ENCODE measurements at places on chromosomes 11 and 22.

- DNase-seq: no peak
Observed at GRCh38 chr22:24138649-24139420, 42.5 kb upstream of the SUSD2 start.

DNA sequence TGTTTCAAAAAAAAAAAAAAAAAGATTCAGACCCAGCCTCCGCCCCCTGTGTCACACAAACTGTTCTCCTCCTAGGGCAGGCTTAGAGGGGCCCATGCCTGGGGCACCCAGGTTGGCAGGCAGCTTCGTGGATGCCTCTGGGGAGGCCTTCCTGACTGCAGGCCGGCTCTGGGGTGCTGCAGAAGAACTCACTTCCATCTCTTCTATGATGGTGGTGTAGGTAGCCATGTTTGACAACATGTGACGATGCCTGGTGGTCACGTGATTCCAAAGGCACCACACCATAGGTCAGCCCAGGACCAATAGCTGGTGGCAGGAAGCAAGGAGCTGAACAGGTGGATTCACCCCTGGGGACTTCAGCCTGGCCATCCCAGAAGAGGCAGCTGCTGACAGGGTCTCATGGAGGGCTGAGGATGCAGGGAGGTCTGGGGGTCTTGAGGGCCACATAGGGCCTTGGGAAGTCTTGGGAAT is 24.1 kb upstream of the CELSR1 start:
- DNase-seq: no peak

DNA sequence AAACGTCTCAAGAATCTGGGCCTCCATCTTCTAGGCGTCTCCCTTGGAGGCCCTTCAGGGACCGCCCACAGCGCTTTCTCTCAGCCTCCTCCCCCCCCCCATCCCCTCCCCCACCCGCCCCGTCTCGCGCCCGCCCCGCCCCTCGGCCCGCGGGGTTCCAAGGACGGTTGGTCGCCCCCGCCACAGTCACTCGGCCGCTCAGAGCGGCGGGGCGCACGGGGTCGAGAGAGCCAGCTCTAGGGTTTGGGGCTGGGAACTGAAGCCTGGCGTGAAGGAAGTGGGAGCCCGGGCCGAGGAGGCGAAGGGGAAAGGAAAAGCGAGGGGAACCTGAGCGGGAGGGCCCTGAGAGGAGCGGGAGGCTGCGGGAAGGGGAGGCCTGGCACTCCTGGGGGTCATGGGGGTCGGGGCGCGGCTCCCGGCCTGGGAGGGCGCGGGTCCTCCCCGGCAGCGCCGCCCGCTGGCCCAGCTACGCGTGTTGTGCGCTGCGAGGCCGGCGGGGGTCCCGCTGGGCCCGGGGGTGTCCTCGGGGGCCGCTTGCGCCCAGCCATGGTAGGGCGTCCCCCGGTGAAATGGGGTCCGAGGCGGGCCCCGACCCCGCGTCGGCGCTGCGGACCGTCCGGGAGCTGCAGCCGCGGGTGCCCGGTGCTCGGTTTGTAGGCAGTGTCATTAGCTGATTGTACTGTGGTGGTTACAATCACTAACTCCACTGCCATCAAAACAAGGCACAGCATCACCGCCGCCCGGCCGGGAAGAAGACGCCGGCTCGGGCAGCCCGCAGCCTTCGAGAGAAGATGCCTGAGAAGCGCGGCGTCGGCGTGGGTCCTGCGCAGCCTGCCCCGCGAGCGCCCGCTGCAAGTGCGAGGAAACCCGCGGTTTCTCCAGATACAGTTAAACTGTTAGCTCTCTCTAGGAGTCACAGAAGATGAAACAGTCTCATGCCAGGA is at the start of gene BTG4:
Gene BTG4, minus strand, starts transcription at position 91 of the 944 bp plus-strand sequence. CDS start 13,610 bp downstream, outside the sequence.
- no peak for DNase-seq

- no peak for DNase-seq
Observed at GRCh38 chr11:64653388-64653973, 62.5 kb downstream of the SLC22A12 start.

DNA sequence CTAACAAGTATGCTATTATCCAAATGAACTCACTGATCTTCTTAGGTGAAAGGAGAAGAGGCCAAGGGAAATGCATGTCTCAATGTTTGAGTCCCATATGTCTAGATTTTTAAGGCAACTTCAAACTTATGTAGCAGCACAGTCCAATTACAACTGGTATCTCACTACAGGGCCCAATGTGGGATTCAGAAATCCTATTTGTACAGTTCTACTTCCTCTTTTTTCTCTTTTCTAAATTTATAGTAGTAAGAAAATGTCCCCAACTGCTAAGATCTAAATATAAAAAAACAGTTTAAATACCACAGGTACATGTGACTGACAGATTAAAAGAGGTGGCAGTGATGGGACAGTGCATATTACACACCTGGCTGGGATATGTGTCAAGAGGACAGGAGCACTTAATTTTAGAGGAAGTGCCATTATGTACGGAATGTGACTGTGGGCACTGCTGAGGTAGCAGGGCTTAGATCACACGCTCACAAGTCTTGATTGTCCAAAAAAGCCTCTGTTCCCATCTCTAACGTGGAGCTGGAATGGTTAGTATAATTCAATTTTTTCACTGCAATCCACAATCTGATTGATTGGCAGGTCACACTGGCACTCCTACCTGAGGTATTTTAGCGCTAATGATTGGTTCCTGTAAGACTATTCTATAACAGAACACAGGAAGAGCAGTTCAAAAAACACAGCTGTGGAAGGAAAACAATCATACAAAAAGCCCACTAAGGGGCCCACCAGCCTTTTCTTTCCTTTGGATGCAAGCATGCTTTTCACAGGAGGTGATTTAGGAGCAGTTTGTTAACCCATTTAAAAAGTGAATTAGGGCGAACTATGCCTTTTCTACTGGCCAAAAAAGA is 34.6 kb downstream of the APOL5 start:
- DNase-seq: no peak

DNA sequence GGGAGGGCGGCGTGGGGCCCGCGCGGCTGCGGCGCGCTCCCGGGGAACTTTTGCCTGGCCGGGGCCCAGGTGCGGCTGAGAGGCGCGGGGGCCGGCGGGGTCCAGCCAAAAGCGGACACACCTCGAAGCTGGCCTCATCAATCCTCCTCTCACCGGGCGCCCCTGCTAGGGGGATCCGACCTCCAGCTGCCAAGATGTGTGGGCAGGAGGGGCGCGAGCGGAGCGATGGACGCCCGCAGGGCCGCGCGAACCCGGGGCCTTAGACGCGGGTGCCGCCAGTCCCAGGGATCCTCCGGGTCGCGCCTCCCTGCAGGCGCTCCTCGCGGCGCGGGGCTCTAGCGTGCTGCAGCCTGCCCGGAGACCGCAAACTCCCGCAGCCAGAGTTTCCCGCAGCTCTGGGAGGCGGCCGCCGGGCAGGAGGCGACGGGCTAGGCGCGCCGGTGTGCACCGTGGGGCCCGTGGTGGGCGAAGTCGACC is 785 bp downstream of the IGSF9B start:
- DNase-seq: no peak

GRCh38 chr11:12282676-12283075 is 94.7 kb upstream of the PARVA start:
- no peak for DNase-seq

- DNase-seq: no peak
Observed at GRCh38 chr11:35803115-35803514, 140.5 kb downstream of the TRIM44 start.

DNA sequence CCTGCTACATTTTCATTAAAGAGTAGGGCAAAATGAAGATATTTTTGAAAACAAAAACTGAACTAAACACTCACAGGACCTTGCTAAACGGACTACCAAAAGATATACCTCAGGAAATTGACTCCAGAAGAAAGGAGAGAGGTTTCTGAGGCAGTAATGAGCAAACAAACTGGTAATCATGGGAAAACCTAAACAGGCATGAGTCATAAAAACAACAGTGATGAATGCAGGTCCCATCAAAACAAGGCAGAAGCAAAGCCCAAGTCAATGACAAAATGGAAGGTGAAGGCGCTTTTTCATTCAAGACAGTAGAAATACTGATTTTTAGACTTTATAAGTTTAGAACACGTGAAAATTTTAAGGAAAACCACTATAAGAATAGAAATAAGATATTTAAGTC is 104.5 kb downstream of the EFCAB6 start:
- no peak for DNase-seq
